Stimulated activated CD8-positive, alpha-beta memory T cell treated with anti-CD3 and anti-CD28 coated beads, Interleukin-4, amount 100 ng/mL, for 1 hour (primary cell): ENCODE measurements at places on chromosomes 4 and X.

- no peak for DNase-seq
Observed at GRCh38 chrX:102580891-102581290, 18.4 kb upstream of the ARMCX5 start.

- DNase-seq: no peak
Observed at GRCh38 chrX:124216396-124217115, 115.9 kb upstream of the TEX13D start.

GRCh38 chr4:74316397-74316796 is 8.1 kb downstream of the EPGN start:
- DNase-seq: no peak

GRCh38 chrX:115912372-115912897 is 258.1 kb upstream of the AGTR2 start:
- DNase-seq: no peak

- no peak for DNase-seq
Observed at GRCh38 chr4:175703956-175704600, 108.0 kb downstream of the GPM6A start.

GRCh38 chr4:189200353-189200752 is 740.3 kb upstream of the FRG1 start:
- DNase-seq: no peak

DNA sequence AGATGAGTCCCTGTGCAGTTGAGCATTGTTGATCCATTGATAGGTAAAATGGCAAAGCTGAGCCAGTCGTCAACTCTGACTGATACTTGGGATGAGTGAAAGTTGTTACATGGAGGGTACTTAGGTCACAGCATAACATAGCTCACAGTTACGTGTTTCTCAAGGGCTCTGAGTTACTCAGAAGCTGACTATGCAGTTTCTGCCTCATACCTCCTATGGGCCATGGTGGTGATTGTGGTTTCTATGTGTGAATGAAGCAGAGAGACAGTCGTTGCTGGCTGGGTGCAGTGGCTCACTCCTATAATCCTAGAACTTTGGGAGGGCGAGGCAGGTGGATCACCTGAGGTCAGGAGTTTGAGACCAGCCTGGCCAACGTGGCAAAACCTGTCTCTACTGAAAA is 30.8 kb downstream of the FRMPD3 start:
- no peak for DNase-seq

GRCh38 chr4:139735381-139736273 is 70.0 kb downstream of the MGST2 start:
- DNase-seq: no peak
